ENCODE measurements at places on chromosomes 6 and 20.

DNA sequence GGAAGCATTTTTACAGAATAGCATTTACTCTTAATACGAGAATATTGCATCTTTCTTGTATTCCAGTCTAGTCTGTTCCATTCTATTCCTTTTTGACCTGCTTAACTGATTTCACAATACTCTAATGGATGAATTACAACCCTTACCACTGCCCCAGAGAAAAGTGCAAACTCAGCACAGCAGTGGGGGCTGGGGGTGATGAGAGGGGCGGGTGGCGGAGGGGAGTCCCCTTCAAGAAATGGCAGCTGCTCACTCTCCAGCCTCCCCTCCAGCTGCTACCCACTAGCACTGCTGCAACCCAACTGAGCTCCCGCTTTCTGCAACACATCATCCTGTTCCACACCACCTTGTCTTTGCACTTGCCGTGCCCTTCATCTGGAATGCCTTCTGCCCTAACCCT is 30.1 kb downstream of the PIM1 start:
- DNase-seq = no peak

- DNase-seq = no peak
These were observed 57.0 kb upstream of the FRMD1 start for GRCh38 chr6:168136001-168136400.

DNA sequence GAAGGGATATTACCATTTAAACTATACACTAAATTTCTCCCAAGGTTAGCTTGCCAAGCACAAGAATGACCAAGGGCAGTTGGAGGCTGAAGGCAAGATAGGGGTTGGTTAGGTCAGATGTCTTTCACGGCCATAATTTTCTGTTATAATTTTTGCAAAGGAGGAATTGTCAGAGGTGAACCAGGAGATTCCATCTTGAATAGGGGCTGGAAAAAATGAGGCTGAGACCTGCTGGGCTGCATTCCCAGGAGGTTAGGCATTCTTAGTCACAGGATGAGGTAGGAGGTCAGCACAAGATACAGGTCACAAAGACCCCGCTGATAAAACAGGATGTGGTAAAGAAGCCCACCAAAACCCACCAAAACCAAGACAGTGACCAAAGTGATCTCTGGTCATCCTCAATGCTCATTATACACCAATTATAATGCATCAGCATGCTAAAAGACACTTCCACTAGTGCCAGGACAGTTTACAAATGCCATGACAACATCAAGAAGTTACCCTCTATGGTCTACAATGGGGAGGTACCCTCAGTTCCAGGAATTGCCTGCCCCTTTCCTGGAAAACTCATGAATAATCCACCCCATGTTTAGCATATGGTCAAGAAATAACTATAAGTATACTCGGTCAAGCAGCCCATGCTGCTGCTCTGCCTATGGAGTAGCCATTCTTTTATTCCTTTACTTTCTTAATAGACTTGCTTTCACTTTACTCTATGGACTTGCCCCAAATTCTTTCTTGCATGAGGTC is 371.8 kb upstream of the SULF2 start:
- DNase-seq = no peak

DNA sequence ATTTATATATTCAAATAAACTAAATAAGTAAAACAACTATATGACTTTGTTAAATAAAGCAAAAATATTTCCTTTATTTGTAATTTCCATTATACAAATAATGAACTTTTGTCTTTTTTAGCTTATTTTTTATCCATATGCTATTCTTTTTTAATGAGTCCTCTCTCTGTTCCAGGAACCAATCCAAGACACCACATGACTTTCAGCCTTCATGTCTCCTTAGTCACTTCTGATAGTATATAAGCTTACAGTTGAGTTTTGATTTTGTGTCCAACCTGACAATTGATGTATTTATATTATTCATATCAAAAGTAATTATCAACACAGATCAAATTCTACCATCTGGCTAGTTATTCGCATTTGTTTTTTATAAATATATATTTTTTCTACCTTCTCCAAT is 582.3 kb upstream of the GJE1 start:
- DNase-seq = no peak

- DNase-seq = no peak
These were observed 11.4 kb upstream of the GRM4 start for GRCh38 chr6:34157236-34157830.

DNA sequence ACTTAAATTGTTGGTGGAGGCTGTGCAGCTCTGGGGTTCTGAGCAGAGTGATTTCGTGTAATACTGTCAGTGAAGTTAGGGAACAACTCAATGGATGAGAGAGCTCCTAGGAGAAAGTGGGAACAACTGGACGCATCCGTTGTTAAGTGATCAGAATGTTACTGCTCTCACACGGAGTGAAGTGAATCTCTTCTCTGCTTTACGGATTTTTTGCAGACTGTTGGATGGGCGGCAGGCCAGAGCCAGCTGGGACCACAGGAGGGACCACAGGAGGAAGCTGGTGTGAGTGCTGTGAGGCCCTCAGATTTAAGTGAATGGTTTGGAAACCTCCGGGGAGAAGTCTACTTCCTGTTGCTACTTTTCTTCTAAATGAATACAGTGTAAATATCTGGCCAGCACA is 23.7 kb upstream of the PPP1R14C start:
- DNase-seq = peak; percentile 44

DNA sequence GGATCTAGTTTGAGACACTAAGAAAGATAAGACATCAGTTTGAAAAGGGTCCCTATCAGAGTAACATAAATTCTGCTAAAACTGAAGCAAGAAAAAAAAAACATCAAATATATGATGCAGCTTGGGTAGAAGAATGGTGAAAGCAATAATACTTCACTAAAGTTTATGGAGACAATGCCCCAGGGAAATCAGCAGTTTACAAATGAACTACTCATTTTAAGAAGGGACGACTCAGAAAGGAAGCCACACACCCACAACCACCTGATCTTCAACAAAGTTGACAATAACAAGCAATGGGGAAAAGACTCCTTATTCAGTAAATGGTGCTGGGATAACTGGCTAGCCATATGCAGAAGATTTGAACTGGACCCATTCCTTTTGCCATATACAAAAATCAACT is 143.5 kb downstream of the TPBG start:
- no peak for DNase-seq

DNA sequence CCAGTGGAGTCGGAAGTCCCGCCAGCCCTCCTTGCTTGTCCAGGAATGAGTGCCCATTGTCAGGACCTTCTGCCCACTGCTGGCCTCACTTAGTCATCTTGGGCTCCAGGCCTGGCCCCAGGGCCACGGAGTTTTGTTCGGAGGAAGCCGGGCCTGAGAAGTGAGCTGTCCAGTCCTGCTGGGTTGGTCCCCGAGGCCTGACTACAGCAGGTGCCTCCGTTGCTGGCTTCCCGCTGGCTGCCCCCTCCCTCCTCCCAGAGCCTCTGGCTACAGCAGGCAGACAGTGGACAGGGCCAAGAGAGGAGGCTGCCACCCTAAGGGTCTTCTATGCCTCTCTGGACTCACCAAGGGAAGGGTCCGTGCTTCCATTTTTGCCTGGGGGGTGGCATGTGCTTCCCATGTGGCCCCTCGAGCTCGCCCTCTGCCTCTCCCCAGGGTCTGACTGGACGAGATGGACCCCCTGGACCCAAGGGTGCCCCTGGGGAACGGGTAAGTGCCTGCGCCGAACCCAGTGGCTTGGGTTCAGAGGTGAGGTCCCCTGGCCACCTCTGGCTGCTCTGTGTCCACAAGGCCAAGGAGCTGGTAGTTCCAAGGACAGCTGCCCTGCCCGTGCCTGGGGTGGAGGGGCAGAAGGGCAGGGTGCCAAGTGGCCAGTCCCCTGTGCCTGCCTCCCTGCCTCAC is 2.8 kb downstream of the COL9A3 start:
- no peak for DNase-seq

GRCh38 chr20:8969146-8969583 is 99.7 kb upstream of the PLCB4 start:
- DNase-seq = no peak

- no peak for DNase-seq
These were observed 1.1 kb upstream of the MAP3K5 start for GRCh38 chr6:136793363-136793762.

DNA sequence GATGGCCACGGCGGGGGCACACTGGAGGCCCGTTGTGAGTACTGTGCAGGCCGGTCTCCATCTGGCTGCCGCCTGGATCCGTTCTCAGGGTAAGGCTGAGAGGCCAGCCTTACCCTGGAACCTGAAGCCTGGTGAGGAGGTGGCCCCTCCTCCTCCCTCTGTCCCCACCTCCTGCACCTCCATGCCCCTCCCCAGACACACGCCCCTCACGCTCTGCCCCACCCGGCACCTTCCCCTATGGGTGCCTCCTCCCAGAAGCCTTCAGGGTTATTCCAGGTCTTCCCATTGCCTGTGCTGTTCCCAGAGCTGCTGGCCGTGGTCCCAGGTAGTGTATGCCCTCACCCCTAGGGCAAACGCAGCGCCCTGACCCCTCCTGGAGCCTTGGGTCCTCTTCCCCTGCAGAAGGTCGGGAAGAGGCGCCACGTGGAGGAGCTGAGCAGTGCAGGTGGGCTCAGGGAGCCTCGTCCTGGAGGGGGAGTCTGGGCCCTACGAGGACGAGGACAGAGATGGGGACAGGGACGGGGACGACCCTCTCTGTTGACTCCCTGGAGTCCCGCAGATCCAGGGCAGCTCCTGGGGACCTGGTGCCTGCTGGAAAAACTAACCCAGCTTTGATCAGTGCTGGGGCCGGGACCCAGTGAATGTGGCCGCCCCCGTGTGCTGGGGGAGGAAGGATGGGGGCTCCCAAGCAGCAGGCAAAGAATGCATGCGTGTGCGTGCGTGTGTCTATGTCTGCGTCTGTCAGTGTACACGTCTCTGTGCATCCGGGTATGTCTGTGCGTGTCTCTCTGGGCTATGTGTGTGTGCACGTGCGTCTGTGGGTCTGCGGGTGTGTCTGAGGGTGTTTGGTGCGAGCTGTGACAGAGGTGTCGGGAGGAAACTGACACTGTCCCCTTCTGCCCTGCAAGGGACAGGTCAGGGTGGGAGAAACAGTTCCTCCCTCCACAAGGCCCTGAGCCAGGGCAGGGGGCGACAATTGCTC is 8.2 kb upstream of the HRH3 start:
- DNase-seq = no peak

DNA sequence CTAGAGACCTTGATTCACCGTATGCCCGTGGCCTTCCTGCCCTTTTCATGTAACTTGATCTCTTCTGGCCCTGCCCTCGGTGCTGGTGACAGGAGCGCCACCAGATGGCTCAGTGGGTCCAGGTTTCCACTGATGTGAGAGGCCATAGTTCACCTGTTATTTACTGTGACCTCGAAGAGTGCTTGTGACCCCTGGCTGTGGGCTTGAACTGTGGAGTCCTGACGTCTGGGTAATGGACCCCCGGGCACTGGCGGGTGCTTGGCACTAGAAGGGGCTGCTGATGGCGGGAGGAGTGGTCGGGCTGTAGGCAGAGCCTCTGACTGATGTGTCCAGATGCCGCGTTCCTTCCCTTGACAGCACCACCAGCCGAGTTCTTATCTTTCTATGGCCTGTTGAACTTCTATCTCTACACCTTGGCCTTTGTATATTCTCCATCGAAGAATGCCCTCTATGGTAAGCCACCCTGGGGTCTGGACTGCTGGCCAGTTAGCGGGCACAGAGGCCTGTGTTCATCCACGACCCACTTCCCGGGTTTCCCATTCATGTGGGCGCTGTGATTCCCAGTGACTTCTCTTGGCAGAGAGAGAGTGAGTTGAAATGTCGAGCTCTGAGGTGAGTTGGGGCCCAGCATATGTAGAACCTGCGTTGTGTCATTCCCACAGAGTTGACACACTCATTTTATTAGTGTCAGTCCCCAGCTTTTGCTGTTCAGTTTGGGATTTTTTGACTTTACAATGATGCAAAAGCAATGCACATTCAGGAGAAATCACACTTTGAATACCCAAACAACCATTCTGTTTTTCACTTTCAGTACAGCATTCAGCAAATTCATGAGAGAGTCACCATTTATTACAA is 14.9 kb downstream of the DYNLT1 start:
- DNase-seq = no peak

- DNase-seq = no peak
These were observed 3.1 kb upstream of the INSM1 start for GRCh38 chr20:20364593-20365479.

GRCh38 chr6:27209659-27210269 is 37.7 kb upstream of the PRSS16 start:
- DNase-seq = no peak

GRCh38 chr6:15623276-15624116 is 39.3 kb downstream of the DTNBP1 start:
- DNase-seq = no peak

- DNase-seq = no peak
These were observed 23.4 kb downstream of the RRBP1 start for GRCh38 chr20:17658648-17658993.

- DNase-seq = no peak
These were observed 87.0 kb downstream of the OR2B2 start for GRCh38 chr6:27825025-27825793.

DNA sequence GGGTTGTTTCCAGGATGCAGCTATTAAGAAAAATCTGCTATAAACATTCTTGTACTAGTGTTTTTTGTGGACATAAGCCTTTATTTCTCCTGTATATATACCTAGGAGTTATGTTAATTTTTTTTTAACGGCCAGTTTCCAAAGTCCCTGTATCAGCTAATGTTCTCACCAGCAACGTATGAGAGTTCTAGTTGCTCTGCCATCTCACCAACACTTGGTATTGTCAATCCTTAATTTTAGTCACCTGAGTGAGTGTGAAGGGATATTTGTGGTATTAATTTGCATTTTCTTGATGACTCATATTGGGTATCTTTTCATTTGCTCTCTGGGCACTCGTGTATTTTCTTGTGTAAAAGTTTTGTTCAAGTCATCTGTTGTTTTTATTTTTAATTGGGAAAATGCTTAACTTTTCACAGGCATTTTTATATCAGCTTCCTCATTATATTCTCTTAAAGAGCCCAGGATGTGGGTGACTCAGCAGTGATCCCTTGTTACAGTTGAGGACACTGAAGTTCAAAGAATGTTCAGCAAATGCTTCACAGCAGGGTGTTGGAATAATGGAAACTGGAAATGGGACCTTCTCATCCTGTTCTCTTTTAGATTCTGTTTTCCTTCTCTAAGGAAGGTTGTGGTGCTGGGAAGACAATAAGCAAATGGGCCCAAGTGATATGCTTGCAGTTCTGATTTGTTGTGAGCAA is 211.7 kb upstream of the PRND start:
- no peak for DNase-seq

DNA sequence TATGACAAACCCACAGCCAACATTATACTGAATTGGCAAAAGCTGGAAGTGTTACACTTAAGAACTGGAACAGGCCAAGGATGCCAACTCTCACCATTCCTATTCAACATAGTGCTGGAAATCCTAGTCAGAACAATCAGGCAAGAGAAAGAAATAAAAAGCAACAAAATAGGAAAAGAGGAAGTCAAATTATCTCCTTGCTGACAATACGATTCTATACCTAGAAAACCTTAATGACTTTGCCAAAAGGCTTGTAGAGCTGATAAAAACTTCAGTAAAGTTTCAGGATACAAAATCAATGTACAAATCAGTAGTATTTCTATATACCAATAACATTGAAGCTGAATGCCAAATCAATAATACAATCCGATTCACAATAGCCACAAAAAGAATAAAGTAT is 32.4 kb downstream of the OR5V1 start:
- DNase-seq = no peak

GRCh38 chr6:692356-692851 is 535 bp downstream of the EXOC2 start:
- peak; percentile 12 for DNase-seq

- DNase-seq = no peak
These were observed 8.5 kb downstream of the ENPP4 start for GRCh38 chr6:46138281-46138680.

Data from hindlimb muscle (tissue), 1 donor.